GM23338 (cell line): ENCODE measurements at places on chromosomes 1 and 21. TPM values are rescaled to one million over a fixed set of nuclear protein-coding genes. Genes with fewer than 3 reads are reported as not detected.

Gene LYST
- total RNA-seq: 0.16 and 1.0 TPM in 2 replicates

Gene DPT
- total RNA-seq: not detected in 2 replicates

Gene ZNF670
- 12.2 and 19.3 TPM in 2 replicates for total RNA-seq

Gene RXFP4
- total RNA-seq: not detected in 2 replicates

Gene B3GALT5
- 31.7 and 37.5 TPM in 2 replicates for total RNA-seq

Gene GLIS1
- total RNA-seq: 0.04 and 0.31 TPM in 2 replicates

Gene MYBPHL
- not detected in 2 replicates for total RNA-seq

Gene SLC30A2
- 0.07 TPM in 1 of 2 replicates, not detected in the other for total RNA-seq

Gene SPOCD1
- 1.3 and 2.9 TPM in 2 replicates for total RNA-seq

Gene DEPDC1
- total RNA-seq: 42.9 and 47.0 TPM in 2 replicates

Gene NR1I3
- not detected in 2 replicates for total RNA-seq
